Endodermal cell (in vitro differentiated cells): ENCODE measurements at places on chromosomes 2 and 18. TPM values are rescaled to one million over a fixed set of nuclear protein-coding genes. Genes with fewer than 3 reads are reported as not detected.

DNA sequence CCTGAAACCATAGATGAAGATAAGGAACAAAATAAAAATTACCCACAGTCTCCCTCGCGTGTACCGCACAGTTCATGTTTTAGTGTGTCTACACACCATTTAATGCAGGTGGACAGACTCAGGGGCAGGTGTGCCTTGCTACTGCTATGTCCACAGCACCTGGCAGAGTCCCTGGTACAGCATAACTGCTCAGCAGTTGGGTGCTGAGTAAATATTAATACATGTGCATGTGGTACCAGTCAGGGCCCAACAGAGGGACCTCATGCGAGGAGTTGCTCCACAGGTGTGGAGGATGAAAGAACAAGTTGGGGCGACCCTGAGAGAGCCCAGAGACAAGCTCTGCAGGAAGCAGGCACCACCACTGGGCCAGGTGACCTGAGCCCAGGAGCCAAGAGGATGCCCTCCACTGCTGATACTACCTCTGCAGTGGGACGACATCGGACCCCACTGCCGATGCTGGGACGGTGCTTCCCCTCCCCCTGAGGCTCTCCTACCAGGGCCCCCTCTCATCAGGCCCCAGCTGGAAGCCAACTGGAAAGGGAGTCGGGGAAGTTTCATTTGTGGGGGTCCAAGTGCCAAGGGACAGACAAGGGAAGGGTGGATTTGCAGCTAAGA is 100.8 kb downstream of the NEDD4L start:
- no peaks in the 10 kb centered on the region for H3K27me3 ChIP-seq
- peaks cover 6% of the 10 kb centered on the region for H3K4me1 ChIP-seq
- H3K4me3 ChIP-seq = no peak overlapping the region
- no peak overlapping the region for H3K27ac ChIP-seq

GRCh38 chr2:2809771-2810170 is 478.7 kb upstream of the MYT1L start:
- no peaks in the 10 kb centered on the region for H3K4me1 ChIP-seq
- peak; percentile 13 for DNase-seq
- H3K36me3 ChIP-seq = no peaks in the 10 kb centered on the region
- no peak overlapping the region for H3K4me3 ChIP-seq

- no peaks in the 10 kb centered on the region for H3K4me1 ChIP-seq
- no peak for DNase-seq
- no peaks in the 10 kb centered on the region for H3K27me3 ChIP-seq
These were observed 73.9 kb downstream of the SOX11 start for GRCh38 chr2:5766056-5766455.

GRCh38 chr2:146850746-146851145 is 994.1 kb upstream of the ACVR2A start:
- peak; percentile 53 for DNase-seq
- no peak overlapping the region for H3K4me3 ChIP-seq
- no peaks in the 10 kb centered on the region for H3K36me3 ChIP-seq
- no peak overlapping the region for H3K27ac ChIP-seq
- H3K27me3 ChIP-seq = no peaks in the 10 kb centered on the region

DNA sequence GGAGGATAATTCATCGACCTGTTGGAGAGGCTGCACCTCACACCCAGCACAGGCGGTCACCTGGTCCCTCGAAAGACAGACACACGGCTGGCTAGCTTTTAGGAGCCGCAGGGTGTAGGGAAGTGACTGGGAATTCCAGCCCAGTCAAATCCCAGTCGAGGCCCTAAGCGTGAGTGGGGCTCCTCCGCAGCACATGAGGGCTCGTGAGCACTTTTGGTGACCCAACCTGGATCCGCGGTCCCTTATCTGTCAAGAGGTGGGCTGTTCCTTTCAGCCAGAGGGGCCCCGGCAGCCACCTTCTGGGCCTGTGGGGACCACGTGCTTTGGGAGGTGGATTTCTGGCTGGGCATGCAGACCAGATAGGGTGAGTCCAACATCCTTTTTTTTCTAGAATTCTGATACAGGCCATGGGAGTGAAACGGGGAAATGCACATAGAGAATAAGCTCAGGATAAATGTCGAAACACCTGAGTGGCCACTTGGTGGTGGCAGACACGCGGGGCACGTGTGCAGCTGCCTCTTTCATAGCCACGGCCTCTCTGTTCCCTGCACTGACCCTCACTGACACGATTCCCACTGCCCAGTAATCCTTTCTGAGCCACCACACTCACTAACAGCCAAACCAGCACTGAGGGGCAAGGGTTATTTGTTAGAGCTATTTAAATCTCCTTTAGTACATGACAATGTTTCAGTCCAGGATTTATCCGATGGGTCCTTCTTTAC is 148.4 kb upstream of the PXDN start:
- H3K27ac ChIP-seq = no peak overlapping the region
- DNase-seq = peak; percentile 21
- no peaks in the 10 kb centered on the region for H3K27me3 ChIP-seq
- no peak overlapping the region for H3K4me3 ChIP-seq
- H3K36me3 ChIP-seq = no peaks in the 10 kb centered on the region
- no peaks in the 10 kb centered on the region for H3K4me1 ChIP-seq

Gene ASAP2
- 9.4 to 26.6 TPM (median 20.4 TPM) in 3 replicates for total RNA-seq

GRCh38 chr2:113305146-113305545 is 26.4 kb upstream of the PAX8 start:
- peak overlapping the region; percentile 76 for H3K27ac ChIP-seq
- no peak for DNase-seq
- peaks cover 4% of the 10 kb centered on the region for H3K27me3 ChIP-seq

Gene DLGAP1
- total RNA-seq = 11.5 to 14.1 TPM (median 12.2 TPM) in 3 replicates

- no peak overlapping the region for H3K27ac ChIP-seq
- H3K27me3 ChIP-seq = no peaks in the 10 kb centered on the region
- H3K4me3 ChIP-seq = no peak overlapping the region
- DNase-seq = peak; percentile 25
These were observed 199.1 kb downstream of the FAM210A start for GRCh38 chr18:13527256-13527655.

- peaks cover 75% of the 10 kb centered on the region for H3K36me3 ChIP-seq
- no peaks in the 10 kb centered on the region for H3K4me1 ChIP-seq
- no peak for DNase-seq
- H3K4me3 ChIP-seq = no peak overlapping the region
- H3K27me3 ChIP-seq = no peaks in the 10 kb centered on the region
These were observed 53.6 kb upstream of the EML6 start for GRCh38 chr2:54669677-54670484.

GRCh38 chr2:24402242-24403097 is 42.1 kb upstream of the ITSN2 start:
- no peaks in the 10 kb centered on the region for H3K4me1 ChIP-seq
- H3K27me3 ChIP-seq = no peaks in the 10 kb centered on the region
- no peak overlapping the region for H3K27ac ChIP-seq
- H3K4me3 ChIP-seq = no peak overlapping the region
- DNase-seq = no peak
